ENCODE measurements at places on chromosomes 7 and 10.

- DNase-seq, result no peak
These were observed 28.5 kb upstream of the LOXL4 start for GRCh38 chr10:98296524-98296923.

GRCh38 chr10:78931321-78932053 lies 137.3 kb upstream of the ZMIZ1 start:
- DNase-seq, result no peak

DNA sequence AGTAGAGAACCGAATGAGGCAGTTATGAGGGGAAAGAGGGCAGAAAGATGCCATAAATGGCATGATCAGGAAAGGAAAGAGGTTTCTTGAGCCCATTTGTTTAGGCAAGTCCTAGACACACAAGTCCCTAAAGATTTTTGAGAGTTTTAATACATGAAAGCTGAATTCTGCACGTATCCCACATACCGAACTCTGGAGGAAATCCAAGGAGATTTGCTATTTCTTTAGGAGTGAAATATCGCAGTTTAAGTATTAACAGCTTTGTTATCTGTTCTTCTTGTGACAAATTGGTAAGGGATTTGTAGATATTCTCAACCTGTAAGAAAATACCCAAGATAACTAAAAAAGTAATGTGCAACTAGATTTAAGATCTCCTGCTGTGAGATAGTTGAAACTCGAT lies 23.7 kb upstream of the CUBN start:
- DNase-seq, result no peak

DNA sequence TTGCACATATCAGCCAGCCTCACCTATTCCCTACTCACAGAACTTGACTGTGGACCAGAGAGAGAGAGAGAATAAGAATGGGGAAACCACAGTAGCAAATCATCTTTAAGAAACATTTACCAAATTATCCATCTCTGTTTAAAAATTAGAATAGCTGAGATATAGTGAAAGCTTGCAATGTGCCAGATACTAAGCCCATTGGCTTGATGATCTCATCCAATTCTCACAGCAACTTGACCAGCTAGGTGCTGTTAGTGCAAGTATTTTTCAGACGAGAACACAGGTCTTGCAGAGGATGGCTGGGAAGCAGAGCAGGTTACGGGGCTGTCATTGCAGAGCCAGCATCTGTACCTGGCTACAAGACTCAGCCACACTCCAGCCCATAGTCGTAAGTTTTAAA lies 50.9 kb downstream of the KLF6 start:
- DNase-seq, result no peak

DNA sequence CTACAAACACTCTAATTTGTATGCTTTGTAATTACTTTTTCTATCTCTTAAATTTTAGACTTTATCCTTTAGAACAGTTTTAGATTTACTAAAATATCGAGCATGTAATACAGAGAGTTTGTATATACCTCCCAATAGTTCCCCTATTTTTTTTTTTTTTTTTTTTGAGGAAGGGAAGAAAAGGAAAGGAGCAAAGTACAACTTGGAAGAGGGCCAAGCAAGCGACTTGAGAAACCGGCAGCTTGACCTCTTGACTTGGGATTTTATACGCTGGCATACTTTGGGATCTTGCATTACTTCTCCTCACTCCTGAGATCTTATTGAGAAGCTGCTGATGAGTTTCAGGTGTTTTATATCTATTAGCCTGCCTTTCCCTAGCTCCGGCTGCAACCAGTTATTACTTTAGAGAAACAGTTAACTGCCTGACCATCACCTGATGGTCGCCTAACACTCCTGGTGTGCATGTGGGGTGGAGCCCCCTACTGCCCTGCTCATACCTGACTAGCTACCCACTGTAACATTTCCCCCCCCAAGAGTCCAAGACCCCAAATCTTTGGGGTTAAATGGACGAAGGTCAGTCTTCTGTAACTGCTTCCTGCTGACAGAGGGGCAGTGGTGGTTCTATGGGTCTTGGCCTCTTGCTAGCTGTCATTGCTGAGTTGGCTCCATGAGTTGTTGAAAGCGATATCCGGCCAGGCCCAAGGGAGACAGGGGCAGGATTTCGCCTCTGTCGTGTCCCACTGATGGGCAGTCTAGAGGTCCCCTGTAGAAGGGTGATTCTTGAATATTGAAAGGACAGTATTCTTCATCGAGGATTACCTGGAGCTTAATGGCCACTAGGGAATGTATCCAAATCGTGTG lies 28.5 kb downstream of the MKLN1 start:
- DNase-seq, result no peak

- DNase-seq, result peak; percentile 59
These were observed 59.8 kb downstream of the COA1 start for GRCh38 chr7:43669286-43670081.

DNA sequence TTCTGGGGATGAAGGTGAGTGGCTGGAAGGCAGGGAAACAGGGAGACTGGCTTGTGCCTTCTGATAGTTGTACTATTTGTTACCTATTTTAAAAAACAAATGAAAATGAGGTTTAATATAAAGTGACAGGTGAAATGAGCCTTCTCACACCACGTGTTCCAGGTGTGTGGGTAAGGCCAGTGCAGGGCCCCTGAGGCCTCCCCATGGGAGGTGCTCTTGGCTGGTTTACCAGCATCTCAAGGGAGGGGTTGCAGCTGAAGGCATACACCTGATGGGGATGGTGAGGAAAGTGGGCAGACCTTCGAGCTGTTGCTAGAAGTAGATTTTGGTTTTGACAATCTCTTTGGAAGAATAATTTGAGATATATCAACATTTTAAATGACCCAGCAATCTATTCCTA lies 103.6 kb downstream of the ARHGAP22 start:
- no peak for DNase-seq

DNA sequence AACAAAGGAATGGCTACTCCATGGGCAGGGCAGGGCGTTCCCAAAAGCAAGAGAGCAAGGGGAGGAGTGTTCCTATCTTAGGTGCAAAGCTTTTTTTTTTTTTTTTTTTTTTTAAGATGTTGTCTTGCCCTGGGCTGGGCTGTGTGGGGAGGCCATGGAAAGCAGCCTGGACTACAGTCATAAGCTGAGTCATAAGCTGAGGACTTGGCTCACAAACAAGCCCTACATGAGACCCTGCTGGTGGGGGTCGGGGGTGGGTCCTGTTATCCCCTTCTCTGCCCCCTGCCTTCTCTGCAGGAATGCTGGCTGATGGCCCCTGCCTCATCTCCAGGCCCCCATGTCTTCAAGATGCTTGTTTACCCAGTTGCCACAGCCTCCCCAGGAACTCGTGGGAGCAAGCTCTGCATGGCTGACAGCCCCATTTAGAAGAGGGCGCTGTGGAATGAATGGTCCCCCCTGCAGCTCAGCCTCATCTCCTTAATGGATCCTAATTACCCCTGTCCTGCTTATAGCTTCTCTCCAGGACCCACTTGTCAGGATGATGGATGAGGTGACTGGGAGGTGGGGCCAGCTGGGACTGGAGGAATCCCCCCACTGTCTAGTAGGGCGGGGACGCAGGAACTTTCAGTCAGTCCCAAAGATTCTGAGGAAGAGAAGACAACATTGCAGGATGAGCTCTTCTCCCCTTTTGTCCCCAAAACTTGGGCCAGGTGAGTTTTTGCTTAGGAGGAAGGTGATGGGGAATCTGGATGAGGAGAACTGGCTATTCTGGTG lies 340.8 kb upstream of the PODXL start:
- no peak for DNase-seq

- no peak for DNase-seq
These were observed 788.4 kb upstream of the SORCS1 start for GRCh38 chr10:107952649-107953556.

GRCh38 chr10:100894033-100894432 lies 18.7 kb upstream of the SLF2 start:
- no peak for DNase-seq

DNA sequence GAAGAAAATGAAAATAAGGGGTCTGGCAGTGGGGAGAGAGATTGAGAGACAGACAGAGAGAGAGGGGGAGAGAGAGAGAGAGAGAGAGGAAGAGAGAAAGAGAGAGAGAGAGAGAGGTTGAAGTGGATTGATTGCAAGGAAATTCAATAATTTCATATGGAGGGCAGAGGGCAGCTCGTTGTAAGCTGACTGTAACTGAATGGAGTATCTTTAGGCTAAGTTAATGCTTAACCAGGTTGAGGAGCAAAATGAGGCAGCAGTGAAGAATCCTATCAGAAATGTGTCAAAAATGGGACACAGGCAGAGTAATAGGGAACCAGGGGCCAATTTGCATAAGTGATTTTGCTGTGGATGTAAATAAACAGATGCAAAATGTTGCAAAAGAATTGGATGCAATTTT lies 21.0 kb downstream of the BLNK start:
- DNase-seq, result no peak

GRCh38 chr10:119254335-119254734 lies 47.0 kb downstream of the GRK5 start:
- no peak for DNase-seq

GRCh38 chr7:80485721-80486120 lies 26.1 kb downstream of the GNAT3 start:
- DNase-seq, result no peak

DNA sequence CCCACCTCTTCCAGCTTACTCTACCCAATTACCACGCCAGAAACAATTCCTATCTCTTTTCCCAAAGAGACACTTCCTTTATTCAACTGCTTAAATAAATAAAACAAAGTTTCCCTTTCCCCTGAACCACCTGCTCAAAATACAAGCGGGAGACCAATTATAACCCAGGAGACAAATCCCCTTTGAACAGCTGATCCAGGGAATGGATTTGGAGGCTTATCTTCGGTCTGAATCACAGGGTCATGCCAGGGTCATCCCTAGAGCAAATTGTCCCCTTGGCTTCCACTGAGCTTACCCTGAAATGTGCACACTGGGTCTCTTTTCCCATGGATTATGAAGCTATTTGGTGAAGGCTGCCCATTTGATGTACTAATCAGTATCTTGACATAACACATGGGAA lies 99.9 kb upstream of the JAZF1 start:
- no peak for DNase-seq

DNA sequence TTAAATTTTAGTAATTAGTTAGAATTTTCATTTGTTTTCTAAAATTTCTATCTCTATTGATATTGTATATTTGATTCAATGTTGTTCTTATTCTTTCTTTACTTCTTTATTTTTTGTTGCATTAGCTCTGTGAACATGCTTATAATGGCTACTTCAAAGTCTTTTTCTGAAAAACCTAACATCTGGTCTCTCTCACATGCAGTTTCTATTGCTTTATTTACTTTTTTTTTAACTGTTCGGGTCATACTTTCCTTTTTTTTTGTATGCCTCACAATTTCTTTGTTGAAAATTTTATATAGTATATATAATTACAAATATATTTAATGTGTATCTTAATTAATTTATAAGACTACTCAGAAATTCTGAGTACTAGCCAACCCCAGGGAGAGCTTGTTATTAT lies 52.1 kb upstream of the PLXDC2 start:
- no peak for DNase-seq

DNA sequence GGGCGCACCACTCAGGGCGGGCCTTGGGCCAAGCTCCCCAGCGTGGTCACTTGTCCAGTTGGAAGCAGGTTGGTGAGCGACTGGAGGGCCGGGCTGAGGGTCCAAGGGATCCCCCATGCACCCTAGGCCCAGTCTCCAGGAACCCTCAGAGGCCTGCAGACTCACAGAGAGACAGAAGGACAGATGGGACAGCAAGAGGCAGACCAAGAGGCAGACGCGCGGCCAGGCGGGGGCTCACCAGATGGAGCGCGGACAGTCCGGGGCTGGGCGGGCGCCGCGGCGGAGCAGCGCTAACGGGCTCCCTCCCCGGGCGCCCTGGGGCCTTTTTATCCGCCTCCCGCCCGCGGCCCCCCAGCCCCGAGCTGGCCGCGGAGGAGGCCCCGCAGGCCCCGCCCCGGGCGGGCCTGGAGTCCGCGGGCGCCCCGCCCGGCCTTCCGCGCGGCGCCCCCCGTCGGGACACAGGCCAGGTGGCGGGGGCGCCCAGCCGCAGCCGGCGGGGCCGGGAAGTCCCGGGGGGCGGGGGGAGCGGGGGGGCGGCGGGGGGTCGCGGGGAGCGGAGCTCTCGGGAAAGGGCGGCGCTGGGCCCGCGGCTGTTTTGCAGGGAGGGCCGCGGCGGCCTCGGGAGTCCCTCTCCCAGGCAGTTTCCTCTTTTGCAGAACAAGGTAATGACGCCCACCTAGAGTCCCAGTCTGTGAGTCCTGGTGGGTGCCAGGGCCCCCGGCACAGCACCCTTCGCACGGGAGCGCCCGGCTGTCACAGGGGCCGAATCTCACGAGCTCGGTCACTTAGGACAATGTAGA lies at the start of gene LOXL4:
Gene LOXL4, minus strand, starts transcription at position 301 of the 800 bp plus-strand sequence. CDS start 5,175 bp downstream, outside the sequence.
- no peak for DNase-seq

All from T-cell (primary cell).